ENCODE measurements at places on chromosomes 11 and 22.

DNA sequence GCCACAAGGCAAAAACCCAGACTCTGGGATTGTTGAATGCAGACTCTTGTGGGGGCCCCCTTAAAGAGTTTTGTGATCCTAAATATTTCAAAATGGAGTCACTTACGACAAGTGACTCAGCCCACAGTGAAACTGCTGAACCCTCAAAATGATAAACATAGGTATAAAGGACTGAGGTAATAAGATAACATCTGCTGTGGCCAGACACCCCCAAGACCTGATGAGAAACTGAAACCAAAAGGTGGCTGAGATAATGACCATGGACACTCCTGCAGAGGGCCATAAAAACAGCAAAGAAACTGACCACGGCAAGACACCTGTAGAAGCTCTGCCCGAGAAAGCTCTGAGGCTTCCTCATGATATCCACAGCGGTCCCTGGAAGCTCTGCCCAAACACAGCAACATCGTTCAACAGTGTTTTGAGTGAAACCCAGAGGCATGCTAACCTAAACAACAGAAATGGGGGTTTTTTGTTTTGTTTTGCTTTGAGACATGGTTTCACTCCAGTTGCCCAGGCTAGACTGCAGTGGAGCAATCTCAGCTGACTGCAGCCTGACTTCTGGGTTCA, 1.6 kb upstream of the PLAAT4 start:
- DNase-seq = no peak

- DNase-seq = peak; percentile 47
Measured at GRCh38 chr11:73760135-73760678, 667 bp downstream of the RAB6A start.

DNA sequence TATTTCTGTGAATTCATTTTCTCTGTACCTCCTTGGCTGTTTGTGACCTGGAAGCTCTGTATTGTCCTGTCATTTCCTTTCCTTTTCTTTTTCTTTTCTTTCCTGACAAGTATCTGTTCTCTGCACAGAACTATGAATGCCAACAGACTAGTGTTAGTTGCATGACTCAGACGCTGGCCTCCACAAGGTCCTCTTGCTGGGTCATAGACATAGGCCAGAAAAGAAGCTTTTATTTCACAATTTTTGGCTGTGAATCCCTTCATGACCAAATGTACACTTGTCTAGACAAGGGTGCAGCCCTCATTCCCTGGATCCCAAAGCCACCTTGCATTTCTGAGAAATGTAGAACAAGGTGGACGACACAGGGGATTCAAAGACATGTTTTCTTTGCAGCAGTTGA, 104.1 kb upstream of the MTNR1B start:
- DNase-seq = peak; percentile 15

DNA sequence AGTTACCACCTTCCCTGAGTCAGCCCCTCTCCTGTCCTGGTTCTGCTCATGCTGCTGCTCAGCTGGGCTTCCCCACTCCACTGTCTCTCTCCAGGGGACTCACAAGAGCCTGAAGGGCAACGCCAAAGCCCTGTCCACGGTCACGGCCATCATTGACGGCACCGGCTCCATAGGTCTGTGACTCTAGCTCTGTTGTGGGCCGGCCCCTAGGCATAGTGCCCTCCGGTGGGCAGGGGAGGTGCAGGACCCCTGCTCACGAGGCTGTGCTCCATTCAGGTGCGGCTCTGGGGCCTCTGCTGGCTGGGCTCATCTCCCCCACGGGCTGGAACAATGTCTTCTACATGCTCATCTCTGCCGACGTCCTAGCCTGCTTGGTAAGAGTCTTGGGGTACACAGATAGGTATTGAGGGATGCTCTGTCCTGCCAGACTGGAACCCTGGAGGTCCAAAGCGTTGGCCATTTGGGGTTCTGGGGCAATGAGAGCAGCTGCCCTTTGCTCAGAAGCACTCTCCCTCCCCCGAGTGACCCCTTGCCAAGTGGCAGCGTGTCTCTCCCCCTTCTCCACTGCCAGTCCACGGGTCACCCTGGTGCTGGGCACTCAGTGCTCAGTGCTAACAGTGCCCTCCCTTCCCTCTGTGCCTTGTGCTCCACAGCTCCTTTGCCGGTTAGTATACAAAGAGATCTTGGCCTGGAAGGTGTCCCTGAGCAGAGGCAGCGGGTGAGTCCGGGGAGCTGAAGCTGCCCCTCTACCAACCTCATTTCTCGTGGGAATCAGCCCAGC, 22.4 kb downstream of the SLC37A2 start:
- DNase-seq = no peak

- DNase-seq = no peak
Measured at GRCh38 chr11:90135016-90135415, 553 bp downstream of the NAALAD2 start.

DNA sequence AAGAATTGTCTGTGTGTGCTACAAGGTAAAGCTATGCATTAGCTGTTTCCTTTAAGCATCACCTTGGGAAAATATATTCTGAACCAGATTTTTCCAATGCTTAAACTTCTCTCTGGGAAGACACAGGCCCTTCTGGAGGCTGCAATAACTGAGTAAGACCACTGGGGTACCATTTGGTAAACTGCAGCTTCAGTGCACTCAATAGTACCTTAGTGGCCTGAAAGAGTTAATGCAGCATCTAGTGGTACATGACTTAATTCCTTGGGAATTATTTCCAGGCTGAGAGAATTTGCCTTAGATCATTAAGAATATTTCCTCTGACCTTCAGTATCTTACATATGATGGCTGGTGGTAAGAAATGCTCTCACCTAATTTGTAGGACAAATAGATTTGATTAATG, 727.4 kb downstream of the DLG2 start:
- DNase-seq = no peak

- peak; percentile 48 for DNase-seq
Measured at GRCh38 chr22:38016182-38017151, 32.1 kb upstream of the SOX10 start.

- DNase-seq = no peak
Measured at GRCh38 chr11:27004103-27004502, 10.2 kb downstream of the FIBIN start.

DNA sequence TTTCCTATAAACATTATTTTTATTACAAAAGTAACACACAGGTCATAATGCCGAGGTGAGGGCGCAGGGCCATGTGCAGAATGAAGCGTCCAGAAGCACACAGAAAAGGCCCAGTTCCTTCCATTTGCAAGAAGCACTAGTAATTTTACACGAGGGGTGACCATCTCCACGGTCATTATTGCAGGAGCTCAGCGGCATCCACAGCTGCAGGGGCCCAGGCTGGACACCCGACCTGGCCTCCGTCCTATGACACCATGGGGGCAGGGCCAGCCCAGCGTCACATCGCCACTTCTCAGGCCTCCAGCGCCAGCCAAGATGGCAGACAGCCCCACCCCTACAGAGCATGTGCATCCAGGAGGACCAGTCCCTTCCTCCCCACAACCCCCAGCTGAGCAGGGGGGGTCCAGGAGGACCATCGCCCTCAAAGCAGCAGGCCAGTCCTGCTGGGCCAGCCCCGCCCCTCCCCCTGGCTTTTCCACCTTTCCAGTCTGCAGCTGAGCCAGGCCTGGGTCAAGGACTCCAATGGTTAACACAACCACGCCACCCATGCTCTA, 3.5 kb downstream of the IGF2 start:
- DNase-seq = no peak

DNA sequence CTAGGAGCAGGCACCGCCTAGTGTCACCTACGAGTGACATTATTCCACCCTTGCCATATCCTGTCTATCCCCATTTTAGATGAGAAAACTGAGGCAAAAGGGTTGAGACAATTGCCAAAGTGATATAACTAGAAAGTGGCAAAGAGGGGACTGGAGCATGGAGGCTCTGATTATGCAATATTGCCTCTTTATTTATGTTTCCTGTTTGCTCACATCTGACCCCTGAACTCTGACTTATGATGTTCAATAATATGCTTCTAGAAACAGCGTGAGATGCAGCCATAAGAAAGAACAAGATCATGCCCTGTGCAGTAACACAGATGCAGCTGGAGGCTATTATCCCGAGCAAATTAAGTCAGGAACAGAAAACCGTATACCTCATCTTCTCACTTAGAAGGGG, 7.7 kb downstream of the ELF5 start:
- no peak for DNase-seq

DNA sequence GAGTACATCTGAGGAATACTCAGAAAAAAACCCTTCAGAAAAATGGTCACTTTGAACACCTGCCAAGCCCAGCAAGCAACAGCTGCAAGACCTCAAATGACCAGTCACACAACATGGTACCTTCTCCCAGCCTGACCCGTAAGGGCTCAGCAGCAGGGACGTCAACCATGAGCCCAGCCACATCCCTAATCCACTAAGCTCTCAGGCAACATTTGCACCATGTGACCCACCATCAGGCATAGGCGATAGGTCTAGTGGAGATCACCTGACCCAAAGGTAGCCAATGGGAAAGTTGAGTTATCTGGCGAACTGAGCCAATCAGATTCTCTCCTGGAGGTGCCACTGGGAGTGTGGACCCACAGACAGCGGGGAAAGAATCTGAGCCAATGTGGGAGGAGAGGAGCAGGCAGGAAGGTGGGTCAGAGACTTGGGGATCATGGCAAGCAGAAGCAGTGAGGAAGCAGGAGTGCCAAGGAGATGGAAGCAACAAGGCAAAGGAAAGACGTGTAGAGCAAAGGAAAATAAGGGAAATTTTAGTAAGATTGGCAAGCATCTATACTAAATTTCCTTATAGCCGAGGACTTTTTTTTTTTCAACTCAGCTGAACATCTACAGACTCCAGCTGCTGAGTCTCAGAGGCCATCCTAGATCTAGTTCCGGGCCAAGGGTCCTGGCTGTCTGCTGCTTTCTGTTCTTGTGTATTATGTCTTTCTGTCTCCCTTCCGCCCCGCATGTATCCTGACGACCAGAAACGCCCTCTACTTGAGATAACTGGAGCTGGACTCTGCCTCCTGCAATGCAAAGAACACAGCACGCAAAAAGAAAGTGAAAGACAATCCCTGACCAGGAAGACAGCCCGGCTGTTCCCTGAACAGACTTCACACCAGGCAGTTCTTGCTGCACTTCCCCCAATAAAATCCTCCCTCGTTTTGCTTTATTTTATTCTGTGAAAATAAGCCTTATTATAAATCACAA, 11.0 kb upstream of the PLAAT2 start:
- peak; percentile 43 for DNase-seq

DNA sequence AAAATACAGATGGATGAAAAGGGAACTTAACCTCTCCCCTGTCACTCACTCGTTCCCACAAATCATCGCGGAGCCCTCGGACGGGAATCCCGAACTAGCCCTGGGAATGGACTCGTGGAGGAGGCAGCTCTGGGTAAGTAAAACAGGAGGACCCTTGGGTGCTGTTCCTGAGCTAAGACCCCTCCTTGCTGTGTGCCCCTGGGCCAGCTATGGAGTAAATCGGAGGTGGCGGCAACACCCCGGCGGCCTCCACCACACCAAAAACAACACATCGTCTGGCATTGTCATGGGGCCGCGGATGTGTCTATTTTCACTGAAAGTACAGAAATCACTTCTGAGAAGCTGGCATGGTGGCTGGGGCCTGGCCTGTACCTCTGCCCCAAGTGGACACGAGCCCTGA, 12.1 kb downstream of the CPT1A start:
- no peak for DNase-seq

GRCh38 chr11:130435671-130436070, 7.3 kb upstream of the ADAMTS8 start:
- peak; percentile 43 for DNase-seq
